ENCODE measurements at places on chromosomes 2 and 18.

DNA sequence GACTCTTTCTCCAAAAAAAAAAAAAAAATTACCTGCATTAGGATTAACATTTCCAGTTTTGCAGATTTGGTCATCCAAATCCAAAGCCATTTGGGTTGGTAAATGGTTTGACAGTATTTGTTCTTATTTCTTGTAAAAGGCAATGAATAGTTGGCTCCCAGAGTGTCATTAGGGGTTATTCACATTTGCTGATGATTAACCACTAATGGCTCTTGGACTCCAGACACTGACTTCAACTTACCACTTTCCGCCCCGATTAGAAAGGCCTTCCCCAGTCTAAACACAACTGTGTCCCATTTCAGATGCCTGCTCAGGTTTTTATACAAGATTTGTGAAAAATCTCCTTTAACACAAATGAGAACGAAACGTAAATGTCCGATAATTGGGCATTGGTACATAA, 9.6 kb upstream of the TGIF1 start:
- no peak for DNase-seq

DNA sequence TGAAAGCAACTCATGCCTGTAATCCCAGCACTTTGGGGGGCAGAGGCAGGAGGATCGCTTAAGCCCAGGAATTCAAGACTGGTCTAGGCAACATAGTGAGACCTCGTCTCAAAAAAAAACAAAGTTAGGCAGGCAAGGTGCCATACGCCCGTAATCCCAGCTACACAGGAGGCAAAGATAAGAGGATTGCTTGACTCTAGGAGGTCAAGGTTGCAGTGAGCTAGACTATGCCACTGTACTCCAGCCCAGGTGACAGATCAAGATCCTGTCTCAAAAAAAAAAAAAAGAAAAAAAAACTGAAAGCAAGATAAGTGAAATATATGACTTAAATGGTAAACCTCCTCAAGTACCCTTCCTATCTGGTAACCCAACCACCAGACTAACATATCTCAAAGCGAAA, 59.8 kb downstream of the USP34 start:
- no peak for DNase-seq

GRCh38 chr18:5759194-5759593, 136.1 kb downstream of the TMEM200C start:
- no peak for DNase-seq

- no peak for DNase-seq
These were observed 43.4 kb upstream of the DNAJC10 start for GRCh38 chr2:182672466-182673165.

GRCh38 chr2:64391940-64392339, 62.0 kb upstream of the LGALSL start:
- DNase-seq: no peak

GRCh38 chr2:40740419-40740818, 288.5 kb upstream of the SLC8A1 start:
- DNase-seq: no peak

DNA sequence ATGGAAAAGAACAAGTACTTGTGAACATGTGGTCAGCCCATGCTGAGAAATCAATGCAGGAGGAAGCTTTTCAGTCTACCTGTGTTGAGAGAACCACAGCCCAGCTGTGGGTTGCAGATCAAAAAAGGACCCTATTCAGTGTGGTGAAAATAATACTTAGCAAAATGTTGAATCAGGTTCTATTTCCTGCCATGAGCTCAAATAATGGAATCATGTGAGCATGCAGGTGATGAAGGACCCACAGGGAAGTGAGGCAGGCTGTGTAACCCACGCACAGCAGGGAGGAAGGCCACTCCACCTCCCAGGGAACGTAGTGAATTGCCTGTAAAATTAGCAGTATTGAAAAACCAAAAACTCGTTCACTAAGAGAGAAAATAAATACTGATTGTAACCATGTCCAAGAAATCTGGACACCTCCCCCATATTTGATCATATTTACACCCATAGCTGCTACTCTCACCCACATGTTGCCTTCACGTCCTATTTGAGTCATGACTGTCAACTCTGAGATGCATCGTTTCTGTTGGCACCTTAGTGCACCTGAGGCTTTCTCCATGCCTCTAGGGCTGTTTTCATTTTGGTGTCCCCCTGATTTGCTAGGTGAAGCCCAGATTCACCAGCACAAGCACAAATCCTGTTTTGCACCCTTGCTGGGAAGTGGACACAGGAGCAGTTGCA, 20.5 kb upstream of the BCL2L11 start:
- DNase-seq: no peak

GRCh38 chr18:24322584-24323136, 75.0 kb downstream of the OSBPL1A start:
- no peak for DNase-seq

GRCh38 chr2:109436610-109437225, 177.0 kb downstream of the SEPTIN10 start:
- DNase-seq: no peak

- DNase-seq: no peak
These were observed 6.1 kb upstream of the RAB17 start for GRCh38 chr2:237596520-237597195.

DNA sequence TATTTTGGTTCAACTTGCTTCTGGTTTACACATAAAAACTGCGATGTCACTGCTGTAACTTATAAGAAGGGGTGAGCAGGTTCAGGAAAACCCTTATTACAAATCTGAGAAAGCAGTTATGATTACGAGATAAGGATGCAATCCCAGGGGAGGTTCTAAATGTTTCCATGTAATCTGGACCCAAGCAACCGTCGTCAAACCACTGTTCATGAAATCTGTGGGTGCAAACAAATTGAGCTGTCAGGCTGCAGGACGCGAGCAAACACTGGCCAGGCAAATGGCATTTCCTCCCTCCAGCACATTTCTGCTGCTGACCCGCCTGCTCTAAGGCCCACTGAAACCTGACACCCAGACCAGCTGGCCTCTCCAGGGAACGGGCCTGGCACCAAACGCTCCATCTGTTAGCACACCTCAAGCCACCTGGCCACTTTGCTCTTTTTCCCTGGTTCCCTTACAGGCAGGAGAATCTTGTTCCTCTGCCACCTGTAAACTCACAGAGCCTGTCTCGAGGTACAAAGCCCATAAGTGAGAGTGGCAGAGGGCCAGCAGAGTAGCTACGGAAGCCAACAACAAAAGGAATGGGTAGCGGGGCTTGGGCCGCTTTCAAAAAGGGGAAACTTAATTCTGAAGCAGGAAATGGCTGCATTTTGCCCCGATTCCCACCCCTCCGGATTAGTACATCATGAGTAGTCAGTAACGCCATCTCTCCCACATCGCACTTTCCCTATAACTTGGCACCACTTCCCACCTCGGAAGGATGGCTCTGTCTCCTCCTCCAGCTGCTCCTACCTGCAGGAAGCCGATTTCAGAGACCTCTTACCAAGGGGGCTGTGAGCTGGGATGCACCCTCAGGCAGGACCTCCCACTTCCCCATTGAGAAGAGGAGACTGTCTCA, 26.5 kb downstream of the CRACDL start:
- no peak for DNase-seq

DNA sequence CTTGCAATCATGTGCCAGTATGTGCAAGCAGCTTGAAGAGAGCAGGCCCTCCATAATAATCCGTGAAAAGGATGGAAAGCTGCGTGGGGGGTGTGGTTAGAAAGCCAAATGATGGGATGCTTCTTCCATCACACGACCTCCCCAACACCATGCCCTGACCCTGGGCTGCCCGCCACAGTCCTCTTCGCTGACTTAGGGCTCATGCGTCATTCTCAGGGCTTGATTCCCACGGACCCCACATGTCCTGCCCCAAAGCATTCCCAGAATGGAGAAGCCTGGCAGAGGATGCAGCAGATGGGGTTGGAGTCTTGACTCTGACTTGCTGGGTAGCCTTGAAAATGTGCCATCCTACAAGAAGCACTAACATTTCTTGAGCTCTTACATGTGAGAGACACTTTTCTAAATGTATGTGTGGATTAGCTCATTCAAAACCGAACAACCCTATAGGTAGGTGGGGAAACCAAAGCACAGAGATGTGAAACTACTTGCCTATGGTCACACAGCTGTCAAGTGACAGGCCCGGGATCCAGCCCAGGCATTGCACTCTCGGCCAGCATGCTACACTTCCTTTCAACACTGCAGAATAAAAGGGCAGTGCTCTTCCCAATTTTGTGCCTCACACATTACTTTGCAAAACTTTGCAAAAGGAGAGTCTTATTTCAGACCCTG, 3.7 kb downstream of the TNS1 start:
- no peak for DNase-seq

DNA sequence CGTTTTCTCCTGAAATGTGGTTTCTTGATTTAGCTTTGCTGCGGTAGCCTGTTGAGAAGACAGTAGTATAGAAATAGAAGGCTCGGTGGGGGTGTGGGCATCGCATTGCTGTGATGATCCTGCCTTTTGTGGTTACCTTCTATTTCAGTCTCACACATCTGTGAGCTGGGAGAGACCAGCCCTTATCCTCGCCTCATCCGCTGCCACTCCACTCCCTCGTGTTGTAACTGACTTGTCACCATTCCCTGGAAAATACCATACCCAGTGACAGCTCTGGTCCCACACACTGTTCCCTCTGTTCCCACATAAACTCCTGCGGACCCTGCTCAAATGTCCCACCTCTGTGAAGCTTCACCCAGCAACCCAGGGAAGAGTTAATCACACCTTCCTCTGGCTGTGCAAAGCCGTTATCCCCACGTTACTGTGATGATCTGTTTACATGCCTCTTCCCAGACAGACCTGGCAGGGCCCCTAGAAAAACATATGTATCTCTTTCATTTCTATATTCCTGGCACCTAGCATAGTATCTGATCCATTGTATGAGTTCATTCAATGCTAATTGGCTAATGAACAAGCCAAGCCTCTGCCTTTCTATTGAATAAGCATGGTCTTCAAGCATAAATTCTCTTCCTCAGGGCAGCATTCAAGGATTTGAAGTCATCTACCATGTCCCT, 114.6 kb downstream of the MAPK4 start:
- DNase-seq: no peak

DNA sequence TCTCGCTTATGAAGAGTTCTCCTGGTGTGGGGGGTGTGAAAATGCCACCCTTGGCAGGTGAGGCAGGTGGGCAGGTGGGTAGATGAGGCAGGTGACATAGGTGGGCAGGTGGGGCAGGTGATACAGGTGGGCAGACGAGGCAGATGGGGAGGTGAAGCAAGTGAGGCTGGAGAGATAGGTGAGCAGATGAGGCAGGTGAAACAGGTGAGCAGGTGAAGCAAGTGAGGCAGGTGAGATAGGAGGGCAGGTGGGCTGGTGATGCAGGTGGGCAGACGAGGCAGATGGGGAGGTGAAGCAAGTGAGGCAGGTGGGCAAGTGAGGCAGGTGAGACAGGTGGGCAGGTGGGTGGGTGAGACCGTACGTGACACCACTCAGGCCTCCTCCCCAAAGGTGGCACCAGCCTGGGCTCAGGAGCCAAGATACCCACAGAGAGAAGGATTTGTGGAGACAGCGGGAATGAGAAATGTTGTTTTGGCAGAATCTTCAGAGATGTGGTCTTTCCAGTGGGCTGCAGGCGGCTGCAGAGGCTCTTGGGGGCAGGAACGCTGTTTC, 232.3 kb upstream of the MYT1L start:
- DNase-seq: no peak

GRCh38 chr2:170770008-170770605, at the start of gene ERICH2:
TSS of gene ERICH2 (plus strand) at chr2:170770378. CDS start at chr2:170770682, 304 bp downstream.
- peak; percentile 4 for DNase-seq

GRCh38 chr2:169673921-169674320, 20.3 kb downstream of the CFAP210 start:
- DNase-seq: no peak

Data from activated T-helper 1 cell treated with anti-CD3 and anti-CD28 coated beads, Interleukin-2, amount 50 U/mL, for 16 hours (primary cell).